ENCODE measurements at places on chromosomes 2 and 18.

GRCh38 chr2:102449370-102449974 is 23.6 kb upstream of the SLC9A4 start:
- no peak for DNase-seq
- H3K36me3 ChIP-seq: no peaks in the 10 kb centered on the region
- H3K27ac ChIP-seq: no peak overlapping the region
- H3K27me3 ChIP-seq: no peaks in the 10 kb centered on the region
- H3K4me1 ChIP-seq: no peaks in the 10 kb centered on the region

DNA sequence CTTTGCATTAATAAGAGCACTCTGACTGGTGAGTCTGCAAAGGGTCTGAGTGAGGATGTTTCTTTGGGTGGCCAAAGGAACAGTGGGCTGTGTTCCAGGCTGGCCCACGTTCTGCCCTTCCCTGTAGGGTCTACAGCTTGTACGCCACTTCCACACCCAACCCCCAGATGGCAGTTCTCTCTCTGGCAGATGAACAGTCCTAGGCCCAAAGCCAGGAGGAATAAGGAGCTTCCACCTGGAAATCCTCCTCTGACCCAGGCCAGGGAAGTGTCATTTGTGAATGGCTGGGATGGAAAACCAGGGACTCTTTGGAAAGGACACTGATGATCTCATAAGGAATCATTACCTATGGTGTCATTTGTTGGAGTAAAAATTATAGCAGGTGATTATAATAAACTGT is 6.6 kb downstream of the OTOF start:
- DNase-seq: no peak
- H3K27ac ChIP-seq: no peak overlapping the region
- no peaks in the 10 kb centered on the region for H3K4me1 ChIP-seq
- H3K27me3 ChIP-seq: no peaks in the 10 kb centered on the region
- no peak overlapping the region for H3K4me3 ChIP-seq
- H3K36me3 ChIP-seq: no peaks in the 10 kb centered on the region

- no peak for DNase-seq
- no peak overlapping the region for H3K4me3 ChIP-seq
- no peak overlapping the region for H3K27ac ChIP-seq
- H3K4me1 ChIP-seq: no peaks in the 10 kb centered on the region
- H3K27me3 ChIP-seq: no peaks in the 10 kb centered on the region
Measured at GRCh38 chr2:134975281-134976009, 56.8 kb downstream of the CCNT2 start.

- H3K36me3 ChIP-seq: no peaks in the 10 kb centered on the region
- no peak overlapping the region for H3K4me3 ChIP-seq
- H3K27me3 ChIP-seq: no peaks in the 10 kb centered on the region
- no peak for DNase-seq
- no peaks in the 10 kb centered on the region for H3K4me1 ChIP-seq
Measured at GRCh38 chr18:35436076-35436649, 59.0 kb upstream of the ZNF396 start.

DNA sequence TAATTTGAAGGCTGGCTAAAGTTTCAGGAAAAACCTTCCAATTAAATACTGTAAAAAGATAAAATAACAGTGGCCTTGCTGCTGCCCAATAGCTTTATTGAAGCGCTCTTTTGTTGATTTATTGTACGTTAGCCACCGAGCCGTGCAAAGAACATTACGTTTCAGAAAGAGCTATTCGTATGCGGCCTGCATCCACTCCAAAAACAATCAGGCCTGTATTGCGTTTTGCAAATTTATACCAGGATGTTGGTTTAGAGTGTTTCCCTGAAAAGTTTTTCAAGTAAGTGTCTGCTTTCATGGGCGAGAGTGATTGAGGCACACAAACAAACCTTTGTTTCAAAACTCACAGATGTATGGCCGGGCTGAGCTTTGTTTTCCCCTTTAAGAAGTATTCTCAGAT is 257.2 kb upstream of the SALL3 start:
- no peaks in the 10 kb centered on the region for H3K36me3 ChIP-seq
- no peak overlapping the region for H3K4me3 ChIP-seq
- no peaks in the 10 kb centered on the region for H3K4me1 ChIP-seq
- no peaks in the 10 kb centered on the region for H3K27me3 ChIP-seq

- no peaks in the 10 kb centered on the region for H3K36me3 ChIP-seq
- H3K4me3 ChIP-seq: no peak overlapping the region
- DNase-seq: peak; percentile 36
- no peaks in the 10 kb centered on the region for H3K27me3 ChIP-seq
- peaks cover 14% of the 10 kb centered on the region for H3K4me1 ChIP-seq
Measured at GRCh38 chr2:196515051-196515450, 124.5 kb upstream of the CCDC150 start.

DNA sequence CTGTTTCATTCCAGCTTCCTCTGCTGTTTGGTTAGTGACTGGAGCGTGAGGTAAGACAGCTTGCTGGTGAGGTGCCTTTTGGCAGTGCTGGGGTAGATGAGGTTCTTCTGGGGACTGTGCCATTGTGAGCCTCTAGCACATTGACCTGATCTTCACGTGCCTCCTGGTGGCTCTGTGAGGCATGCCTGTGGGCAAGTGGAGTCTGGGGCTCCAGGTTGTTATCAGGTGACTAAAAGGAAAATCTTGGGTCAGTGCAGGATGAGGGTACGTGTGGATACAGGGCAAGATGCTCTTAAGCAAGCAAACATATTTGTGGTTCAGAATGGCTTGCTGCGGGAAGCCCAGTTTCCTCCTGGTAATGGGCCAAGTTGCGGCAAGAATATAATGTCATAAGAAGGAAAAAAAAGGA is 75.4 kb downstream of the FHOD3 start:
- no peaks in the 10 kb centered on the region for H3K36me3 ChIP-seq
- H3K27ac ChIP-seq: no peak overlapping the region
- H3K4me3 ChIP-seq: no peak overlapping the region
- no peaks in the 10 kb centered on the region for H3K4me1 ChIP-seq
- no peaks in the 10 kb centered on the region for H3K27me3 ChIP-seq
- no peak for DNase-seq

GRCh38 chr18:55575066-55575465 is 12.9 kb downstream of the TCF4 start:
- H3K27me3 ChIP-seq: no peaks in the 10 kb centered on the region
- H3K27ac ChIP-seq: no peak overlapping the region
- peaks cover 10% of the 10 kb centered on the region for H3K4me1 ChIP-seq

DNA sequence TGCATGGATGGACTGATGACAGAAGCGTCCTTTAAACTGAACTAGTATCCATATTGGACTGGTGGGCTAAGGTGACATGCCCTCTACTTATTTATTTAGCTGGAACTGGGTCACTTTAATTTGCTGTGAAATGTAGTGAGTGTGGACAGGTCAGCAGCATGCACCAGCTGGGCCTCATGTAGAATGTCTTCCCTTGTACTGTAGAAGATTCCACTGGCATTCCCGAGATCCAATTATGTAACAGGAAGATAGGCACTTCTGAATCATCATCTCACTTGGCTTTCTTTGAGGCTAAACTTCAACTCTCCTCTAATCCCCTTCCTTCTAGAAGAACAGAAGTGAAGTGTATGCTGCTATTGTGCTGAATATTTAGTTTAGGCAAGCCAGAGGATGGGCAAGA is 296.2 kb downstream of the SLC8A1 start:
- H3K27me3 ChIP-seq: no peaks in the 10 kb centered on the region
- H3K36me3 ChIP-seq: no peaks in the 10 kb centered on the region
- H3K27ac ChIP-seq: no peak overlapping the region
- no peaks in the 10 kb centered on the region for H3K4me1 ChIP-seq
- DNase-seq: no peak

- H3K4me1 ChIP-seq: peaks cover 7% of the 10 kb centered on the region
- H3K36me3 ChIP-seq: no peaks in the 10 kb centered on the region
- DNase-seq: no peak
- H3K27me3 ChIP-seq: no peaks in the 10 kb centered on the region
- no peak overlapping the region for H3K27ac ChIP-seq
Measured at GRCh38 chr2:191152482-191153240, 1.9 kb upstream of the STAT4 start.

- DNase-seq: no peak
- H3K27me3 ChIP-seq: no peaks in the 10 kb centered on the region
- H3K27ac ChIP-seq: peak overlapping the region; percentile 82
Measured at GRCh38 chr2:9179572-9180201, 26.9 kb upstream of the ASAP2 start.

DNA sequence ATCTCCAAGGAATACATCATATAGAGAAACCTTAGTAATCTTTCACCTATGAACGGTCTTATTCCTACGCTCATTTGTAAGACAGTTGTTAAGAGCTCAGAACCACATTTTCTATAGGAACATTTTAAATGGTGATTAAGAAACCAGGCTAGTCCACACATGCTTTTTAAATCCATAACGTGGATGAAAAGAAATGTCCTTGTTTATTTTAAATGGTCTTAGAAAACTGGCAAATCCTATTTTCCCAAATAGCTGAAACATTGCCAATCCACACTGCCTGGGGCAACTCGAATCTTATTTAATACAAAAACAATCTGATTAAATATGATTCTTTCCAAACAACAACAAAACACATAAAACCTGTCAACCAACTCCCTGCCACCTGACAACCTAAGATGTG is 23.7 kb downstream of the METTL8 start:
- H3K36me3 ChIP-seq: no peaks in the 10 kb centered on the region
- H3K27ac ChIP-seq: no peak overlapping the region
- no peaks in the 10 kb centered on the region for H3K4me1 ChIP-seq
- H3K27me3 ChIP-seq: no peaks in the 10 kb centered on the region
- DNase-seq: no peak

DNA sequence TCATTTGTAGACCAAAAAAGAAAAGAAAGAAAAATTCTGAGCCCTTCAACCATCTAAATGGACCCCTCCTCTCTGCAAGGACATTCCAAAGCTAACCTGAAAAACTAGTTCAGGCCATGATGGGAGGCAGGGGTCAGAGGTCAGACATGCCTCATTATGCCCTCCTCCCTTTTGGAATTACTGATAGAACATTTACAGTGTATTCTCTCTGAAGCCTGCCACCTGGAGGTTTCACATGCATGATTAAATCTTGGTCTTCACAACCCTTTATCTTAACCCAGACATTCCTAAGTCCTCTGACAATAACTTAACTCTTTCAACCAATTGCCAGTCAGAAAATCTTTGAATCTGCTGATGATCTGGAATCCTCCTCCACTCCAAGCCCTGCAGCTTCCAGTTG is 86.0 kb downstream of the SPP2 start:
- H3K4me1 ChIP-seq: peaks cover 9% of the 10 kb centered on the region
- no peak overlapping the region for H3K27ac ChIP-seq
- no peaks in the 10 kb centered on the region for H3K27me3 ChIP-seq
- DNase-seq: no peak

DNA sequence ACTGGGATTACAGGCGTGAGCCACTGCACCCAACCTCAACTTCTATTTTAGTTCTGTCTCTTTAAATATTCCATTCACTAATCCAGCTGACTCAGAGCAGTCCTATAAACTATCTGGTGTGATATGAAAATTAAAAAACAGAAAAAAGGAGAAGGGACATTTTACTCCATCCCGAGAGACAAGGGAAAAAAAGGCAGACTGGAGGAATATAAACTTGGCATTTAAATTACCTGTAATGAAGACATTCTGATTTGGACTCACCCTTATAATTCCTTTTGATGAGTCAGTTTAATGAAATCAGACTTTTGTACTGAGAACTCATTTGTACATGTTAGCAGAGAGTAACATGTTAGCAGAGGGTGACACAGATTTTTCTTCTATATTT is 74.8 kb upstream of the RIOK3 start:
- H3K27ac ChIP-seq: peak overlapping the region; percentile 44
- no peak overlapping the region for H3K4me3 ChIP-seq
- no peaks in the 10 kb centered on the region for H3K36me3 ChIP-seq
- H3K27me3 ChIP-seq: no peaks in the 10 kb centered on the region
- no peak for DNase-seq

DNA sequence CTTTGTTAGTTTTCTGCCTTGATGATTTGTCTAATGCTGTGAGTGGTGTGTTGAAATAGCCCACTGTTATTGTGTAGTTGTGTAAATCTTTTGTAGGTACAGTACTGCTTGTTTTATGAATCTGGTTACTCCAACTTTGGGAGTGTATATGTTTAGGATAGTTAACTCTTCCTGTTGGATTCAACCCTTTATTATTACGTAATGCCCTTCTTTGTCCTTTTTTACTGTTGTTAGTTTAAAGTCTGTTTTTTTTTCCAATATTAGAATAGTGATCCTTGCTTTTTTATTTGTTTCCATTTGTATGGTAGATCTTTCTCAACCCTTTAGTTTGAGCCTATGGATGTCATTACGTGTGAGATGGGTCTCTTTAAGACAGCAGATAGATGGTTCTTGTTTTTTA is 261.5 kb upstream of the CDH2 start:
- H3K27ac ChIP-seq: no peak overlapping the region
- H3K27me3 ChIP-seq: no peaks in the 10 kb centered on the region
- no peaks in the 10 kb centered on the region for H3K36me3 ChIP-seq
- no peak overlapping the region for H3K4me3 ChIP-seq
- no peak for DNase-seq

DNA sequence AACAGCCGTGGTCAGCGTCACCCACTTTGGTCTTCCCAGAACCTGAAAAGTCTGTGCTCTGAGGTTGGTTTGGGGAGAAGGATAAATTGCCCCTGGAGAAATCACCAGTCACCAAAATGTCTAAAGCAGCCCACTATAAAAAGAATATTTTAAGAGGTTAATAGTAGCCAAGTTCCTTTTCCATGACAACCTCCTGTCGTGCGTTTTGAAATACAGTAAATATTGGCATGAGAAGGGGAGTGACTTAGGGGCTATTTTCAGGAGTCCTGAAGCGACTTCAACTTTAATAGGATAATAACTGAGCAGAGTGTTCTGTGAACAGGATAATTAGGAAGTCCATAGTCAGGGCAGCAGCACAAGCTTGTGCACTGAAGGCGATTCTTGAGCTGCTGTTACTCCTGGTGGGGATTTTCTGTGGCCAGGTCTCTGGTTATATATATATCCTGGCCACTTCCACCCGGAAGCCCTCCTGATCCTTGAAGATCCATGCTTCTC is 49.3 kb downstream of the RNF144A start:
- no peak overlapping the region for H3K27ac ChIP-seq
- no peaks in the 10 kb centered on the region for H3K36me3 ChIP-seq
- no peaks in the 10 kb centered on the region for H3K27me3 ChIP-seq
- H3K4me1 ChIP-seq: peaks cover 3% of the 10 kb centered on the region
- DNase-seq: no peak
- H3K4me3 ChIP-seq: no peak overlapping the region

- H3K4me1 ChIP-seq: no peaks in the 10 kb centered on the region
- H3K27me3 ChIP-seq: no peaks in the 10 kb centered on the region
- no peak for DNase-seq
- H3K4me3 ChIP-seq: no peak overlapping the region
Measured at GRCh38 chr2:860259-860855, 90.3 kb upstream of the SNTG2 start.

GRCh38 chr2:19886261-19886660 is 15.5 kb downstream of the TTC32 start:
- H3K4me3 ChIP-seq: no peak overlapping the region
- DNase-seq: no peak
- no peaks in the 10 kb centered on the region for H3K36me3 ChIP-seq
- no peaks in the 10 kb centered on the region for H3K27me3 ChIP-seq

- H3K27me3 ChIP-seq: no peaks in the 10 kb centered on the region
- no peaks in the 10 kb centered on the region for H3K36me3 ChIP-seq
- no peak overlapping the region for H3K4me3 ChIP-seq
- no peaks in the 10 kb centered on the region for H3K4me1 ChIP-seq
Measured at GRCh38 chr2:40955635-40956034, 503.7 kb upstream of the SLC8A1 start.
